Mesothelial cell of epicardium (in vitro differentiated cells): ENCODE measurements at places on chromosomes 13 and 19.

DNA sequence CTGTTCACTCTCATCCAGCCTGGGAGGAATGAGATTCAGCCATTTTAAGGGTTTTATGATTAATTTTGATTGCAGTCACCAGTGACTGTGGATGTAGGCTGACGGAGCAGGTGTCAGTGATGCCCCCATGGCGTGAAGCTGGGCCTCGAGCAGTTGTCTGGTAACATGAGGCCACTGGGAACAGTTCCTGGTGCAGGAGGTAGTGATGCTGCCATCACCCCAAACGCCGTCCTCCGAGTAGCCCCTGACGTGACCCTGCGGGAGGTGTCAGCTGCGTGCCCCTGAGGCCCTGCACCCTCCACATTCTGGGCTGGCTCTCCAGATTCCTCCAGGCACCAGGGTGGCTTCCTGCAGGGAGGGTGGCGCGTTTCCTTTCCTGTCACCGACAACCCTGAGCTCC, 277.2 kb downstream of the TEX29 start:
- DNase-seq: no peak

- DNase-seq: no peak
Observed at GRCh38 chr13:21025539-21025938, 35.8 kb downstream of the LATS2 start.

DNA sequence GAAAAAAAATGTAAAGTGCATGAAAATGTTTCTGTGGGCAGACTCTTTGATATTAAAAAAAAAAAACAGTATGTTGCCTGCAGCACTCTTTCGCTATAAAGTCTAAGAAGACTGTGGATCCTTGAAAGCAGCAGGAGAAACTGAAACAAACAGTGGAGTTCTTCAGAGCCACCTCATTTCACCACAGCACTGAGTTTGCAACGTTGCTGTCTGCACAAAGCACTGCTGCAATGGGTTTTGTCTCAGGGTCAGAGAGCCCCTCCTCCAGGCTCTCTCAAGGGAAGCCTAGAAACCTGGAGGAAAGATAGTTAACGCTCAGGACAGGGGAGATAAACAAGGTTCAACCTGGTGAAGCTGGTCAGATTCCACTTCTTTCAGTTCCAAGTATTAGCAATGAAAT, 248.7 kb downstream of the EFNB2 start:
- no peak for DNase-seq

DNA sequence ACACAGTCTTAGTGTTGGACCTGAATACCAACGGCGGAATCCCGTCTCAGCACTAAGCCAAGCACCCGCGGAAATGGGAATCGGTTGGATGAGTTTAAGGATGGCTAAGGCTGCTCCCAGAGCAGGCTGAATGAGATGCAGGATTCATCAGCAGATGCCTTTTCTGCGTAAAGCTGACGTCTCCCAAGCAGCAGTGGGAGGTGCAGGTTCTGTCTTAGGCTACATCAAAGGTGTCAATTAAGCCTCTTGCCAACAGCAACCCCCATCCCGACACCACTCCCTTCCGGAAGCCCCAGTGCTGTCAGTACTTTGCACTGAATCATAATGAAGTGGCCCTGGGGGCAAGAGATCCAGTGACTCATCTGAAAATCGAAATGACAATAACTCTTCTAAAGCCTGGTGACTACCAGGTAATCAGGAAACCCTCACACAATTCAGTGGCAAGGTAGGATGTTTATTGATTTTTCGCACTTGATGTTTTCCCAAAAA, 275.6 kb downstream of the DCLK1 start:
- no peak for DNase-seq

- peak; percentile 58 for DNase-seq
Observed at GRCh38 chr19:17605761-17606589, 50.5 kb downstream of the COLGALT1 start.

GRCh38 chr13:36031490-36031889, 99.7 kb downstream of the DCLK1 start:
- DNase-seq: no peak

DNA sequence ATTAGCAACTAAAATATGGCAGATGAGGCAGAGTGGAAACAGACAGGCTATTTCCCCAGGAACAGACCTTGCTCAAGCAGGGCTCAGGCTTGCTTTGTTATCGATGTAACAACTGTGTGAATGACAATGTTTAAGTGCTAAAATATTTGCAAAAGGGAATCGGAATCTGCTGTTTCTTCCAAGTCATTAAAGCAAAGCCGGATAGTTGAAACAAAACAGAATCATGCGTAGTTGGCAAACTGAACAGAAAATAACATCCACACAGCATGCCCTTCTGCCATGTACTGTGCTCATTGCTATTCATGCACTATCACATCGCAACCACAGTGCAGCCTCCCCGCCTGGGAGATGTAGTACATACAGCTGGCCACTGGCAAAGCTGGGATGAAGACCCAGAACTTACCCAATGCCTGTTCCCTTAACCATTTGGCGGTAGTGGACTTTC, 799.1 kb downstream of the DIAPH3 start:
- no peak for DNase-seq

DNA sequence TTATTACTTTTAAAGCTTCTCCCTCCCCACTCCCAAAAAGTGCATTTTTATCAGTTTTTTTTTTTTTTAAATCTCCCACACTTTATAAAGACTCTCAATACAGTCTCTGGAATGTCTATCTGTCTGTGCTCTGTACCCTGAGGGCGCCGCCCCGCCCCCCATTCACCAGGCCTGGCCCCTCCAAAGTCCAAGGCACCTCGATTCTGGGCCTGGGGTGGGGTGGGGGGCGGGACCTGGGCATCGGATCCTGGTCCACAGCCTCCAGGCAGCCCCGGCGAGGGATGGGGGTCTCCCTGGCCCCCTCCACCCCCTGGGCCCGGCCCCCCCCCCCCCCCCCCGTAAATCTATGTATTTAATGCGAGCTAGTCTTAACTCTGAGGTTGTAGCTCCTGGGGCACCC, 23.3 kb downstream of the ZBTB7A start:
- no peak for DNase-seq

GRCh38 chr13:88863116-88863515, 1191.9 kb downstream of the SLITRK5 start:
- DNase-seq: no peak

DNA sequence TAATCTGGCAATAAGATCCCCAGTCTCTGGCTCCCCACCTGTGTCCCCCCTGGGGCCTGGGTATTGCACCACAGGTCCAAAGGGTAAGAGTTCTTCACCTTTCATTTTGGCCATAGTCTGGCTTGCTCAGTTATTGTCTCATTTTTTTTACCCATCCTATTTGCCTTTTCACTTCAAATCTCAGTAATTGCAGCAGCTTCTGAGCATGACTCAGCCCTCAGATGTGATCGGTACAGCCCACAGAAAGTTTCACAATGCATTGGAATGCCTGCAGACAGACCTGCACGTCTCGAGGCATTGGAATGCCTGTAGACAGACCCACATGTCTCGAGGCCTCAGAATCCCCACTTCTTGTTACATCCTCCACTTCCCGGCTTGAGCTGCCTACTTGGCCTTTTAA, 173.6 kb downstream of the NUFIP1 start:
- DNase-seq: no peak

GRCh38 chr19:13965926-13966683, 13.8 kb downstream of the DCAF15 start:
- no peak for DNase-seq

DNA sequence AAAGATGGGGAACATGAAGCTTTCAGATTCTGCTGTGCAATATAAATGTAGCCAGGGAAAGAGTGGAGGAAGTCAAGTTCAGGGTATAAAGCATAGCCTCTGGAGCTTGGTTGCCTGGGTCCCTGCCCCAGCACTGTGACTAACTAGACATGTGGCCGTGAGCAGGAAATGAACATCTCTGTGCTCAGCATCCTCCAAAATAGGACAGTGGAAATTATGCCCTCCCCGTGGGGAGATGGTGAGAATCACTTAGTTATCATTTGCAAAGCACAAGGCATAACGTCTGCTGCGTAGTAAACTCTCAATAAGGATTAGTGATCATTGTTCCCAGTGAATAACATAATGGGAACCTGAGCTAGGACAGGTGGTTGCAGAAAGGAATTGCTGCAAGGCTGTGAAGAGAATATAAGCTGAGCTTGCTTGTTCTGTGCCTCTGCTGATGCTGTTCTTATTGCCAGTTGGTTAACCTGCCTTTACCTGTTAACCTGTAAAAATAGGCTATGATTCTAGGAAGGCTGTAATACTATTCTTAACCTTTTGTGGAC, 441.0 kb downstream of the COG6 start:
- DNase-seq: no peak

GRCh38 chr13:98443329-98443728, 133.6 kb downstream of the STK24 start:
- no peak for DNase-seq

DNA sequence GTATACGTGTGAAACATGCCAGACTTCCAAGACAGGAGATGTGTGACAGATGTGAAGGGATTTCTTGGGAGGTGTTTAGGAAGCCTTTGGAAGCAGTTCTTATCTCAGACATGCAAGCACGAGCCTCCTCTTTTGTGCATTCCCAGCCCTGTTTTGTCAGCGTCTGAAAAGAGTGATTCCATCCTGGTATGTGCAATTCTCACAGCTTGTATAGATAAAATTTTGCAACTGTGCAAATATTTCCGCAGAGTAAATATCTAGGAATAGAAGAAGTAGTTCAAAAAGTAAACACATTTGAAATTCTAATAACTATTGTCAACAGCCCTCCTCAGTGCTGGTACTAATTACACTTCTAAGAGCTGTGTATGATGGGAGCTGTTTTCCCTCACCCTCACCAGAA, 72.3 kb upstream of the C1QTNF9B start:
- no peak for DNase-seq

- no peak for DNase-seq
Observed at GRCh38 chr13:40146611-40147117, 491.2 kb downstream of the COG6 start.

DNA sequence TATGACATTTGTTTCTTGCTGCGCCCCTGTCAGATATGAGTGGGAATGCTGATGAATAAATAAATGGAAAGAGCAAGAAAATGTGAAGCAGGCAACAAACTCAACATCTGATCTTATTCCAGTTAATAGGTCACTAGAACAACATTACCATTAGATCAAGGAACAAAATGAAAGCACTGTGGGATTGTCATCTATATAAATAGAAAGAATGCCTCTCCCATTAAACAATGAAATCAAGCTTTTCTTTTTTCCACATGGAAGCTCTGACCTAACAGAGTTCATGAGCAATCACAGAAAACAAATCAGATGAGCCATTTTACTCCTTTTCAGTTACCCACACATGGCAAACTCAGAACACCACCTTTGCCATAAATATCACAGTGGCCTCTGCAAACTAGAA, 354.8 kb downstream of the SUCLA2 start:
- no peak for DNase-seq

DNA sequence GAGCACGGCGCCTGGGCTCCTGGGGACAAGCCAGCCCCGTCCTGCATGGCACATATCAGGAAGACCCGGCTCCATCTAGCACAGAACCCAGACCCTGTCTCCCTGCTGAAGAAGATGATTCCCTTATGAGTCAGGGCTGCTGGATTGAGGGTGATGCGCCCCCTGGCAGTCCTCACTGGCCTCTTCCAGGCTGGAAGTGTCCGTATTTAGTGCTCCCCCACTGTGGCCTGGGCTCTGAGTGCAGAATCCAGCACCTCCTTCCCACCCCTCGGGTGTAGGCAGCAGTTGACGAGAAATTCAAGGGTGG, 14.9 kb downstream of the COMP start:
- no peak for DNase-seq

- no peak for DNase-seq
Observed at GRCh38 chr19:6101291-6101825, 8.9 kb downstream of the RFX2 start.

- no peak for DNase-seq
Observed at GRCh38 chr19:56301886-56302620, 12.6 kb downstream of the ZSCAN5A start.

GRCh38 chr19:3774621-3775373, 2.8 kb upstream of the RAX2 start:
- no peak for DNase-seq

- DNase-seq: no peak
Observed at GRCh38 chr13:50200569-50200968, 185.3 kb downstream of the KCNRG start.

- DNase-seq: peak; percentile 81
Observed at GRCh38 chr19:45079063-45079910, at the start of gene GEMIN7. Gene GEMIN7 (plus strand): TSS chr19:45079260. CDS start chr19:45090115, 10,855 bp downstream.

DNA sequence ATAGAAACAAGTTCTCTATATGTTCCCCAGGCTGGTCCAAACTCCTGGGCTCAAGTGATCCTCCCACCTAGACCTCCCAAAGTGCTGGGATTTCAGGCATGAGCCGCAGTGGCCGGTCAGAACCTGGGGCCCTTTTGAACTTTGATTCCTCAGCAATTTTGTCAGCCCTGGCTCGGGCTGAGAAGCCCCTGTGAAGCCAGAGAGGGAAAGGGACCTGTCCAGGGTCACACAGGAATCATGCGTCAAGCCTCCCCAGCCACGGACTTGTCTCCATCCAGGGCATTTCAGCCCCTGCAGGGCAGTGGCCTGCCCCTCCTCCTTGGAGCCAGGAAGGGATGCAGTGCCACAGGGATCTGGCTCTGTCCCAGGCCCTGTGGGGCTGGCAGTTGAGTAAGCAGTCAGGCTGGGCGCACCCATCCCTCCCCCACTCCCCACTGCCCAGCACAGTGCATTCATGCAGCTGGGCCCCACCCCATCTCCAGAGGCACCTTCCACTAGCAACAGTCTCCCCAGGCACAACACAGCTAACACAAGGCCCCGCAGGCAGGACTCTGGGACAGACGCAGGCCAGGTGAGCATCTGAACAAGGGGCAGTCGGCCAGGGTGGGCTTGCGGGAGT, at the start of gene CAPS:
Gene CAPS (plus strand): TSS at position 516 of the 619 bp plus-strand sequence. CDS start 153 bp downstream, outside the sequence.
- DNase-seq: no peak

DNA sequence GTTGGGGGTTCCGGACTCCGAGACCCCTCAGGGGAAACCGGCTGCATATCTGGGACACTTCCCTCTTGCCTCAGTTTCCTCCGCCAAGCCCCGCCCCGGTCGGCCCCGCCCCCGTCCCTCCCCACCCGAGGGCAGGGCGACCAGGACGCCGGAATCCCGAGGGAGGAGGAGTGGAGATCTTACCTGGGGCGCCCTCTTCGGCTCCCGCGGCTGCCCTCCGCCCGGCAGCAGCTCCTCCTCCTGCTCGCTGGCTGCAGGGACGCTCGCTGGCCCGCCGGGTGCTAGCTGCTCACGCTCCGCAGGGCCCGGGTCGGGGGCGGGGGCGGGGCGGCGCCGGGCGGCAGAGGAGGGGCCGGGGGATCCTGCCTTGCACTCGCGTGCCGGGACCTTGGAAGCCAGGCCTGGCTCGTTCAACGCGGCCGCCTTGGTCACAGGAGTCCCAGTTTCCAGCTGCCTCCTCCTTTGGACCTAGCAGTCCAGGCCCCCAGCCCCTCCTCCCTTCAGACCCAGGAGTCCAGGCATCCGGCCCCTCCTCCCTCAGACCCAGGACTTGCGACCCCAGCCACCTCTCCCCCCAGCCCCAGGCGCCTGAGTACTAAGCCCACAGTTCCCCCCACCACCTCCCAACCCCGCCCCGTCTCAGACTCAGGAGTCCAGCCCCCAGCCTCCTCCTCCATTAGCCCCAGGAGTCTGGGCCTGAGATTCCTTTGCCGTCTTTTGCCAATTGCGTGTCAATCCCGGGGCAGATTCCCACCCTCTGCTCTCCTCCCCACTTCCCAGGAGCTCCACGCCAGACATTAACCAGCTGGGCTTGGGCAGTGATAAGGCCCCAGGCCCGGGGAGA, at the start of gene NTF4:
Gene NTF4 (minus strand): TSS at position 51 of the 844 bp plus-strand sequence. CDS start 2,821 bp downstream, outside the sequence.
- DNase-seq: peak; percentile 78
